Stimulated activated CD8-positive, alpha-beta memory T cell treated with anti-CD3 and anti-CD28 coated beads, Interleukin-12 subunit alpha, Interleukin-12 subunit beta, amount 100 ng/mL, for 4 hours (primary cell): ENCODE measurements at places on chromosomes 7 and 10.

- DNase-seq: no peak
Measured at GRCh38 chr7:18387191-18387735, 108.3 kb upstream of the HDAC9 start.

DNA sequence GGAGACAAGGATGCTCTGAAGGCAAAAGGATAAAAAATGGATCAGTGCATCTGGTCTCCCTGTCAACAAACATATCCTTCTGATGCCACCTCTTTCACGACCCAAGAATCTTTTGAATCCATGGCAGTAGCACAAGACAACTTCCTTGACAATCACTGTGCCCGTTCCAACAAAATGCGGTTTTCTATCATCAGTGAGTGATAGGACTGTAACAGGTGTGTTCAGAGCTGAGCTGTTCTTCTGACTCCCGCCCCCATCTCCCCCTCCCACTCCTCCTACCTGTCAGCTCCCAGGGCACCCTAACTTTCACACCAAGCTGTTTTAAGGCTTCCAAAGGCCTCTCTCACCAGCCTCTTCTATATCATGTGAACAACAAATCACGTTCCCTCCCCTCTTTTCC, 74.8 kb downstream of the PARD3 start:
- DNase-seq: no peak

- DNase-seq: no peak
Measured at GRCh38 chr7:28024786-28025334, 155.7 kb downstream of the JAZF1 start.

- DNase-seq: no peak
Measured at GRCh38 chr7:32224276-32224675, 154.1 kb upstream of the PDE1C start.

GRCh38 chr10:19488592-19489280, 327.5 kb upstream of the PLXDC2 start:
- no peak for DNase-seq

DNA sequence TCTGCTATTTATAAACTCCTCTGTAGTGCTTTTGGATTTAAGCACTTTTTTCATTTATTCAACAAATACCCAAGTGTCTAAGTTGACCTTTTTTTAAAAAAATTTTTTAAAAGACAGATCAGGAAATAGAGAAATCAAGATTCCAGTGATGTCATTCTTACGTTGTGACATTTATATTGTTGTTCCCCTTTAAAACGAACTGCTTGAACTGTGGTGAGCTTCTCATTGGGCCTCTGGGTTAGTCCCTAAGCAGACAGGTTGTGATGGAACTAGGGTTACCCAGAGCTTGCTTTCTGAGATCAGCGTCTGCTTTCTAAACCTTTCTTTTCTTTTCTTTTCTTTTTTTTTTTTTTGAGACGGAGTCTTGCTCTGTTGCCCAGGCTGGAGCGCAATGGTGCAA, 22.4 kb downstream of the GATA3 start:
- no peak for DNase-seq

DNA sequence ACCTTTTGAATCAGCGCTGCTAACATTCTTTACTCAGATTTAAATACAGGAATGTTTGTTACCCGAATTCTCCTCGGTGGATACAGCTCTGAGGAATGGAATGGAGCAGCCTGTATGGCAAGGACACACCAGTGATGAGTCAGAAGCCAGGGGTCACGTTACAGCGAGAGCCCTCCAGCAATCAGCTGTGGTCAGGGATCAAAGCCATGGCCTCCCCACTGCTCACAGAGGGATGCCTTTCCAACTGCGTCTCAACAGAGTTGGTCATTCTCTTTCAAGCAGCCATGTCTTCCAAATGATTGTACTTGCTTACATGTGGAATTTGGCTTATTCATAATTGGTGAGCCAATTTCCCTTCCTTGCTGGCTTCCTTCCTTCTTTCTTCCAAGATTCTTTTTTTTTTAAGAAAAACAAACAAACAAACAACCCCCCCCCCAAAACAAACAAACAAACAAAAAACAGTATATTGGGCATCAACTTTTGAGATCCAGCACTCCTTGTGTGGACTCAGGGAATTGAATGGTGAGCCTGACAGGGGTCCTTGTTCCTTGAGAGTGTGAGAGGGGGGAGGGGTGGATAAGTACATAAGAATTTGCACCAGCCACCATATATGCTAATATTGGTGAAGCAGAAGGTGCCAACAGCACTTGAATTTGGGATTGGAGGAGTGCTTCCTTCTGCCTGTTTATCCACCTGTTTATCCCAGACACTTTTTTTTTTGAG, 100.2 kb downstream of the ATXN7L1 start:
- no peak for DNase-seq

DNA sequence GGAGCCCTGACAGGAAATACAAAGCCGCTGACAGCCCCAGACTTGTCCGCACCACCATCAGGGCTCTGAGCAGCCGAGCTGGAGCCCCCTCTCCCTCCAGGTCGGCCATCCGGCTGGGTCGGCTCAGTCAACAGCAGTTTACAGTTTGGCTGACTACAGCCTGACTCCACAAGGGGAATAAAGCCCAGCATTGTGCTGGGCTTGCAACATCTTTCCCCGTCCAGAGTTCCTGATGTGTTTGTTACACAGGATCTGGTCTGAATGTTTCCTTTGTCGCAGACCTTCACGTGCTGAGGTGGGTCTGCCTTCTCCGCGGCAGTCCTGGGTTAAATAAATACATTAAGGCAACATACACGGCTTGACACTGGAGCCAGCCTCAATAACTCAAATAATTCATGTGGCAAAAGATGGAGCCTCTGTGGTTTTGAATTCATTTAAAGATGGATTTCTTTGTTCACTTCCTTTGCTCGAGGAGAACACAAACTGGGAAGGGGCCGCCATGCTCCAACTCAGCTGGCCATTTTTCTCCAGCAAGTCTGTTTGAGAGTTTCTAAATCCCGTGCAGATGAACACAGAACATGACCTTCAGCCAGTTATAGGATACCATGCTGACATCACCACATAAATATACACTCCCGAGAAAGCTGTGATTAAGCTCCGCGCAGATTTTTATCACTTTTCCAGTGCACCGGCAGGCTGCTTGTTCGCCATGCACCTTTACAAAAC, 192.1 kb downstream of the WDR11 start:
- no peak for DNase-seq

DNA sequence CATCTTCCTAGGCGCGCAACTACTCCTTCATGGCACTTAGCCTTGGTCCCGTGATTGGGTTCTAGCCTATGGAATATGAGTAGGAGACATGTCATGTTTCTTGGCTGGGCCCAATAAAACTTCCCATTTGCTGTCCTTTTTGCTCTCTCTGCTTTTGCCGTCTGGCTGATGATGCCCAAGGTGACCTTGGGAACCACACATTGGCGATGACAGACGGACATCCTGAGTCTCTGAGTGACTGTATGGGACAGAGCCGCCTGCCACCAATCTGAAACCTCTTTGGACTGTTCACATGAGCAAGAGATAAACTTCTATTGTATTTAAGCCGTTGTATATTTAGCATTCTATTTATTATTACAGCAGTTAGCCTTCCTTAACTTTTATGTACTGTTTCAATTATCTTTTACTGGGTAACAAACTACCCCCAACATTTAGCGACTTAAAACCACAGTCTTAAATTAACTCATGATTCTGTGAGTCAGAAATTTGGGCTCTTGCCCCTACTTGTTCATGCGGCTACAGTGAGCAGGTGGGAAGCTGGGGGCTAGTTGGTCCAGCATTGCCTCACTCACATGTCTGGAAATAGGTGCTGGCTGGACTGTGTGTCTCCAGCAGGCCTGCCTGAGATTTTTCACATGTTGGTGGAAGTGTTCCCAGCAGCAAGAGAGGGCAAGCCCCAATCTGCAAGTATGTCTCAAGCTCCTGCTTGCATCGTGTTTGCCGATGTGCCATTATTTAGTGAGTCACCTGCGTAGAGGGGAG, 71.7 kb downstream of the NOD1 start:
- DNase-seq: no peak

GRCh38 chr7:80392229-80393169, 119.4 kb downstream of the GNAT3 start:
- no peak for DNase-seq

DNA sequence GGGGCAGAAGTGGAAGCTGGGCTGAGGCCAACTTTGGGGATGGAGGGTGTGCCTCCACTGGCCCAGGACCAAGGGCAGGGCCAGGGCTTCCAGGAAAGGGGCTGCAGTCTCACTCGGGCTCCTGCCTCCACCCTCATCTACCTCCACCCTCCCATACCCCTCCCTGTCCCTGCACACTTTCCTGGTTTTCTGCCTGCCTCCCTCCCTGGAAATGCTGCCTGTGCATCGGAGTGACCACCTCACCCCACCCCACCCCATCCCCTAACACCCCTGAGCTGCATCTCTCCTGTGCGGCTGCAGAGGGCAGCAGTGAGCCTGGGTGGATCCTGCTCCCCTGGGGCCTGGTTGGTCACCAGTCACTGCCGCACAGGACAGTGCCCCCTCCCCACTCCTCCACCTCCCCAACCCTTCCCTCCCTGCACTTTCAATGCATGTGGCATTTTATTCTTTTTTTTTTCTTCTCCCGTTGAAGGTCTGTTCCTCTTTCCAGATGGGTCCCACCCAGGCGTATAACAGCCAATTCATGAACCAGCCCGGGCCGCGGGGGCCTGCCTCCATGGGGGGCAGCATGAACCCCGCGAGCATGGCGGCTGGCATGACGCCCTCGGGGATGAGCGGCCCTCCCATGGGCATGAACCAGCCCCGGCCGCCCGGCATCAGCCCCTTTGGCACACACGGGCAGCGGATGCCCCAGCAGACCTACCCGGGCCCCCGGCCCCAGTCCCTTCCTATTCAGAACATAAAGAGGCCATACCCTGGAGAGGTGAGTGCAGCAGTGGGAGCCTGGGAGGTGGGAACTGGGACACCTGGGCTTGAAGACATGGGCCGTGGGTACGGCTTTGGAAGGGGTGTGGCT, 54.1 kb upstream of the PPIF start:
- DNase-seq: no peak

- DNase-seq: no peak
Measured at GRCh38 chr10:132992433-132993215, 50.3 kb upstream of the CFAP46 start.

DNA sequence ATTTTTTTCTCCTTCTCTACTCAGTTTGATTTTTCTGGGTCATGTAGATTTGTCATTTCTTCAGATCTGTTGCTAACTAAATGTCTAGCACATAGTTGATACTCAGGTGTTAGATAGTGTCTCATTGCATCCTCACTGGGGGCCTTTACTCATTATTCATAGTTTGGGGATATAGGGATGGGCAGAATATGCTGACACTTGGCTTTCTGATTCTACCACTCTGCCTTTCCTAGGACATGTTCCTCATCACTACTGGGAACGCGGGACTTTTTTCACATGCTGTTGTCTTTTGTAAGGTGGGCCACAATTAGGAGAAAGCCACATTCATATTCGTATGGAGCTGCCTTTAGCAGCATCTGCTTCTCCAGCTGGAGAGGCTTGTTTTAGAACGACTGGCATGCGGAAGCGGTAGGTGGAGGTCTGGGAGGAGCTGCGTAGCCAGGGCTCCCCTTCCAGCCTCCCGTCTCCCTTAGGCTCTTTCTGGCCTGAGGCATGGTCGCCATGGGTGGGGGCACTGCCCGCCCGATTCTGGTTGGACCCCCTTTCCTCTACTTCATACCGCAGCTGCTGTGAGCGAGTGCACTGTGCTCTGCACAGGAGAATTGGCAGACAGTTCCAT, 78.8 kb downstream of the SND1 start:
- no peak for DNase-seq

DNA sequence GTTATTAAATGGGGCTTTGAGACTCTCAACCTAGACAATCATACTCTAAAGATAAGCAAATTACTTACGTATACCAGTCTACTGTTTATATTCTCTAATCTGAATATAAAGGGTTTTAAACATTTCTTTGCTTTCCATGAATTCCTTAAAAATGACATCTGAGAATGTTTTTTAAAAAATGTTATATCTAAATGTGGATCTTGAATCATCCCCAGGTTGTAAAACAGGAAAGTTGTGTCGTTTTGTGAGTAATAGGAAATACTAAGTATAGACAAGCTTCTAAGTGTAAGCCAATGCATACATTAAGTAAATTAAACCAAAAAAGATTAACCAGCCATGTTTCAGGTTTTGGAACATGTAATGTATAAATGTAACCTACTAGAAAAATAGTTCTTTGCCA, 26.8 kb downstream of the ADD3 start:
- DNase-seq: no peak

- DNase-seq: no peak
Measured at GRCh38 chr10:1631282-1631681, 106.0 kb downstream of the ADARB2 start.

GRCh38 chr7:16803881-16804673, 722 bp downstream of the AGR2 start:
- DNase-seq: no peak

DNA sequence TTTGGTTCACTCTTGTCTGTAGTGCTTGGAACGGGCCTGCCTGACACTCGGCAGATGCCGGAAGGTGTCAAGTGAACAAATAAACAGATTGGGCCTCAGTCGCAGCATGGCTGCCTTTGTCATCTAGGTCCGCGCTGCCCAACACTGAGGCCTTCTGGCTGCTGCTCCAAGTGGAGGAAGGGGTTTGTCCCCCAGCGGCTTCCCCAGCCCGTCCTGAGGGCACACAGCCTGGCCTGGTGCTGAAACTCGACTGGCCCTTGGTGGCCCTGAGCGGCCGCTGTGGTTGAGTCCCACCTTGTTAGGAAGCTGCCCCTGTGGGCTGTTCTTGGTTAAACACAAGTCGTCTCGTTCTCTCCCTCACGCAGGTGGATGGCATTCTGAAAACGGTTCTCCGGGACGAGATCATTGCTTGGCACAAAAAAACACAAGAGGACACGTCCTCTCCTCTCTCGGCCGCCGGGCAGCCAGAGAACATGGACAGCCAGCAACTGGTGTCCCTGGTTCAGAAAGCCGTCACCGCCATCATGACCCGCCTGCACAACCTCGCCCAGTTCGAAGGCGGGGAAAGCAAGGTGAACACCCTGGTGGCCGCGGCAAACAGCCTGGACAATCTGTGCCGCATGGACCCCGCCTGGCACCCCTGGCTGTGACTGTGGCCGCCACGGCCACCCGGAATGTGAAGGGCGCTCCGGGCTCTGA, 132.1 kb downstream of the SMURF1 start:
- DNase-seq: no peak

DNA sequence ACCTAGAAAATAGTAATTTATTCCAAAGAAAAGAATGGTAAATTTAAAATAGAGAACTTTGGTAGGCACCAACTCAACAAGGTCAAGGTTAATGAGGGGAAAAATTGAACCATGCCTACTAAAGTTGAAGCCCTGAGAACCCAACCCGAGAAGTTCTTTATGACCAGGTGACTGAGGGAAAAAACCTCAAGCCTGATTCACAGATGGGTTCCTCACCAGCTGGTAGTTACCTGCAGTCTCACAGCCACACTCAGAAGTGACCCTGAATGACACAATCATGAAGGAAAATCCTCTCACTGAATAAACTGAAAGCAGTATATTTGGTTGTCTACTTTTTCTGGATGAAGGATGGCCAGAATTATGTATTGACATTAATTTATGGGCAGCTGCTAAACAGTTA, 7.0 kb downstream of the C10orf67 start:
- no peak for DNase-seq

DNA sequence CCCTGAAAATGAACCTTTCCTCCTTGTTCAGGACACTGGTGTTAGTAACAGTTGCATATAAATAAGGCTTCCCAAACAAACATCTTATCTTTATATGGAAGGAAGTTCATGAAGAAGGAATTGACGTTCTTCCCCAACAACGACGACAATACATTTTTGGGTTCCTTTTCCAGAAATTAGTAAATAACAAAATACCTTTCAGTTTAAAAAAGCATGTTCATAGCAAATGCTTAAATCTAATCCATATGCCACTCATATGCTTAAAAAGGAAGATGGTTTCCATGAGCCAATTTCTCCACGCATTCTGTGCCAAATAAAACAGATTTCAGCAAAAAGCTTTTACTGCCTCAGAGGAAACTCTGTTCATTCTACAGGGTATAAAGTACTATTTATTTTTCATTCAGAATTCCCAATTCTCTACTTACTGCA, 182.6 kb downstream of the COBL start:
- no peak for DNase-seq
